ENCODE measurements at places on chromosomes 7 and 10. TPM values are rescaled to one million over a fixed set of nuclear protein-coding genes. Genes with fewer than 3 reads are reported as not detected.

EIF3A gene
- 145 TPM for total RNA-seq

DNA sequence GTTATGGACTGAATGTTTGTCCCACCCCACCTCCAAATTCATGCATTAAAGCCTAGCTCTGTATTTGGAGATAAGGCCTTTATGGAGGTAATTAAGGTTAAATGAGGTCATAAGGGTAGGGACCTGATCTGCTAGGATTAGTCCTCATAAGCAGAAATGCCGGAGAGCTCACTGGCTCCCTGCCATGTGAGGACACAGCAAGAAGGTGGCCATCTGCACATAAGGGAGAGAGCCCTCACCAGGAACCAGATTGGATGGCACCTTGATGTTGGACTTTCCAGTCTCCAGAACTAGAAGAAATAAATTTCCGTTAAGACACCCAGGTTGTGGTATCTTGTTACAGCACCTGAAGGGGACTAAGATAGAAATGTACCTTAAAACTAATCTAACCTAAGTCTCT, 816.1 kb upstream of the C7orf33 start:
- DNase-seq = no peak

DNA sequence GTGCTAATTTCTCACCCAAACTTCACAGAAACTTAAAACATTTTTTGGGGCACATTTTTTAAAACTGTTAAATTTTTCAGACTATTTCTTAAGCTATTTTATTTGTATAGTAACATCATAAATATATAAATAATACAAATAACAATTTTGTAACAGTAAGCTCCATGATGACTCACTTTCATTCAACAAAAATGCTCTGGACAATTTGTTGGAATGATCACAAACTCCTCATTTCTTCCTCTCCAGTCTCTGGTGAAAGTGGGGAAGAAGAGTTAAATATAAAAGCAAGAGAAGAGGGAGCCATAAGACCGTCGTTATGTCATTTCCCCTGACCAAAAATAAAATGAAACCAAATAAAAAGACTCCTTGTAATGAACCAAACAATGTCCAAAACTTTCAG, 162.4 kb downstream of the AGMO start:
- DNase-seq = no peak

- no peak for DNase-seq
These were observed 87.9 kb upstream of the KAT6B start for GRCh38 chr10:74738542-74738941.

- no peak for DNase-seq
These were observed 101.7 kb upstream of the TMEM26 start for GRCh38 chr10:61554925-61555324.

DNA sequence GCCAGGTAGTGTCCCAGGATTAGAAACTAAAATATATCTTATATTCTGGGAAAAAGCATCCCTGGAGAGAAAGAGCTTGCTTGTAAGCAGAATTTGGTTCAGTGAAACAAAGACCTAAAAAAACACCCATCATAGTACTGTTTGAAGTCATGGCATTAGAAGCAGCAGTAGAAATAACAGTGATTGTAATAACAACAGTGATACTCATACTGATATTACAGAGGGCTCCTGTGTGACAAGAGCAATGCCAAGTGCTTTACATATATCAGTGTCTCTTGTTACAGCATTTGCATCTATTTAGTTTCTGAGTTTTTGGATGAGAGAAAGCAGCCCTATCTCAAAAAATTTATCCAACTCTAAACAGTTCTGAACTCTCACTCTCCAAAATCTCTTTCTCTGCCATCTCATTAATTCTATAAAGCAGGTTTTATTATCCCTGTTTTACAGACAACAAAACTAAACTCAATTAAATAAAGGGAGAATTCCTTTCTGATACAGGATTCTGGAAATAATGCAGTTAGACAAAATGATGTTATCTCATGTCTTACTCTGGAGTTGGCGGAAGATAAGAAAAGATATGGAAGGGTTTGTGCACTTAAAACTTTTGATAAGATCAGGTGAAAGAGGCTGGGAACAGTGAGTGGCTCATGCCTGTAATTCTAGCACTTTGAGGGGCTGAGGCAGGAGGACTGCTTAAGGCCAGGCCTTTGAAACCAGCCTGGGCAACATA, 146.5 kb upstream of the AOAH start:
- DNase-seq = no peak

DNA sequence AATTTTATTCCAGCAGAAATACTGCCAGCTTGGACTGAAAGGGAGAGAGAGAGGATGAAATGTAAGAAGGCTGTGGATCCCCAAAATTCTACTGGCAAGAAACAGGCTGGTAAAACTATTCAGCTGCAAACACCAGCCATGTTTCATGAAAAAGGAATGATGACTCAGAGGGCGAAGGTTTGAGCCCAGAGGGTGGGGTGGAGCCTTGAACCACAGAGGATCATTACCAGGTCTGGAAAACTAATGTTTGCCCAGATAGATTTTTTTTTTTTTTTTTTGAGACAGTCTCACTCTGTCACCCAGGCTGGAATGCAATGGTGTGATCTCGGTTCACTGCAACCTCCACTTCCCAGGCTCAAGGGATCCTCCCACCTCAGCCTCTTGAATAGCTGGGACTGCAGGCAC, 41.7 kb upstream of the NRF1 start:
- DNase-seq = no peak

GRCh38 chr10:14822879-14823755, 14.7 kb downstream of the CDNF start:
- DNase-seq = no peak

DNA sequence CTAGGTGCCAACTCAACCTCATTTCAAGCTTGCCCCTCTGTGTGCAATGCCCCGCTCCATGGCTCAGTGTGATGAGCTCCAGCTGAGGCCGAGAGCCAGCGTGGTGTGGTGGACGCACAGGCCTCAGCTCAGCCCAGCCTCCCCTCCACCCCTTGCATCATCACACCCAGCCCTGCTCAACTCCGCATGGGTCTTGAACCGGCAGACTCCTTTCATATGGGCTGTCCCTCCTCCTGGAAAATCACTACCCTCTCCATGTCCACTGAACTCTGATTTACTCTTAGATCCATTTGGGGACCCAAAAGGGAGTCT, 16.6 kb upstream of the SLC18A3 start:
- no peak for DNase-seq

DNA sequence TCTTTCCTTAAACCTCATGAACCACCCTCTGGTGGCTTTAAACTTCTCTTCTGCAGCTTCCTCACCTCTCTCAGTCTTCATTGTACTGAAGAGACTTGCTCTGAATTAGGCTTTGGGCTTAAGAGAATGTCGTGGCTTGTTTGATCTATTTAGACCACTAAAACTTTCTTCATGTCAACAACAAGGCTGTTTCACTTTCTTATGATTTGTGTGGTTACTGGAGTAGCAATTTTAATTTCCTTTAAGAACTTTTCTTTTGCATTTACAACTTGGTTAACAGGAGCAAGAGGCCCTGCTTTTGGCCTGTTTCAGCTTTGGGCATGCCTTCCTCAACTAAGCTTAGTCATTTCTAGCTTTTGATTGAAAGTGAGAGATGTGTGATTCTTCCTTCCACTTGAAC, 38.1 kb upstream of the CDHR3 start:
- no peak for DNase-seq

TMEM120A gene
- 21.2 TPM for total RNA-seq

GHRHR gene
- not detected for total RNA-seq

PIP4K2A gene
- total RNA-seq = 33.6 TPM
